ENCODE measurements at places on chromosomes 12 and 14.

DNA sequence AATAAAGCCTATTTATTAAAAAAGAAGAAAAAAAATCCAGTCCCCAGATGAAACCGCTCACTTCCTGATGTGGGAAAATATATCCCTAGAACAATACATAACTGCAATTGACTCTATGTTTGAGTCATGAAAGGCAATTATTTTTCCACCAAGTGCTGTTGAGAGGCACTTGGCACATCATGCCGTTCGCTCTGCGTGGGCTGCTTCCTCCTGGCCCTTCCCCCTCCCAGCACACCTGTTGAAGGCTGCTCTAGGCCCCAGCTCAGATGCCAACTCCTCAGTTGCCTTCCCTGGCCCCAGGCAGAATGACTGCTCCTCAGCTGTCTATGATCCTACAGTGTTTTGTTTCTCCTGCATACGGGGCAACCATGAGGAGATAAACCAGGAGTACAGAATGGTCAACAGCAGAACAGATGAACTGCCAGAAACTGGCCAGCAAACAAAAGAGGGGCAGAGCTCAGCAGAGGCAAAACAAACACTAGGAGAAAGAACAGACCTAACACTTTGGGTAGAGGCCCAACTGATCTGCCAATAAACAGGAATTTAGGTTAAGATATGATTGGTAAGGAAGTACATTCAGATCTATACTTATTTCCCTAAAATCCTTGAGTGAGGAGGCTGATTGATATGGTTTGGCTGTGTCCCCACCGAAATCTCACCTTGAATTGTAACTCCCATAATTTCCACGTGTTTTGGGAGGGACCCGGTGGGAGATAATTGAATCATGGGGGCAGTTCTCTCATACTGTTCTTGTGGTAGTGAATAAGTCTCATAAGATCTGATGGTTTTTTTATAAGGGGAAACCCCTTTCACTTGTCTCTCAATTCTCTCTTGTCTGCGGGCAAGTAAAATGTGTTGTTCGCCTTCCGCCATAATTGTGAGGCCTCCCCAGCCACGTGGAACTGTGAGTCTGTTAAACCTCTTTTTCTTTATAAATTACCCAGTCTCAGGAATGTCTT, 58.6 kb downstream of the SLC38A1 start:
- no peak for DNase-seq

- no peak for DNase-seq
Measured at GRCh38 chr14:102071283-102071998, 15.4 kb downstream of the HSP90AA1 start.

GRCh38 chr14:23006188-23006534, 3.8 kb downstream of the C14orf93 start:
- DNase-seq = no peak

GRCh38 chr12:88026196-88026595, 3.0 kb downstream of the C12orf50 start:
- DNase-seq = no peak

DNA sequence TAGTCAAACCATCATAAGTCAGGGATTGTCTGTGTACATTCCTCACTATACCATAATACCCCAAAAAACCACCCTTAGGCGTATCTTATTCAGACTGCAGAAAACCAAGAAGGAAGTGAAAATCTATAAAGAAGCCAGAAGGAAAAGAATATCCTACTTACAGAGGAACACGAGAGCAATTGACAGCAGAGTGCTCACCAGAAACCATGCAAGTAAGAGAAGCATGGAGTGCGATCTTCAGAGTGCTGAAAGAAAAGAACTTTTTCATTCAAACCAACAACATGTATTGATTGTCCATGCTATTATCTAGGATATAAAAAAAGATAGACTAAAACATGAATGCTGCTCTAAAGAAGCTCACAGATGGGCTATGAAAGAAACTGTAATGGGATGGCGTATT, 50.8 kb downstream of the STXBP6 start:
- DNase-seq = no peak

- no peak for DNase-seq
Measured at GRCh38 chr14:88379706-88380343, 5.6 kb upstream of the SPATA7 start.

DNA sequence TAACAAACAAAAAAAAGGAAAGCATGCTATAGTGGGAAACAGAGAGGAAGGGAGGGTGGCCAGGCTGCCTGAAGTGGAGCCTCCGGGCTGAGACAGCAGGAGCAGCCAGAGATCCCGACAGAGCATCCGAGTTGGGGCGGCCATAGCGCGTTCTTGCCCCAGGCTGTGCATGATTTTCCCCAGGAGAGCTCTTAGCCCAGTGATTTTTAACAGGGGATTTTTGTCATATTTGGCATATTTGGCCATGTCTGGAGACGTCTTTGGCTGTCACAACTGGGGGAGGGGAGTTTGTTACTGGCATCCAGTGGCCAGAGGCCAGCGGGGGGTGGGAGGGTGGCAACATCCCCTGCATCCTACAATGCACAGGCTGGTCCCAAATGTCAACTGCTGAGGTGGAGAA, 23.6 kb downstream of the BDKRB1 start:
- no peak for DNase-seq

DNA sequence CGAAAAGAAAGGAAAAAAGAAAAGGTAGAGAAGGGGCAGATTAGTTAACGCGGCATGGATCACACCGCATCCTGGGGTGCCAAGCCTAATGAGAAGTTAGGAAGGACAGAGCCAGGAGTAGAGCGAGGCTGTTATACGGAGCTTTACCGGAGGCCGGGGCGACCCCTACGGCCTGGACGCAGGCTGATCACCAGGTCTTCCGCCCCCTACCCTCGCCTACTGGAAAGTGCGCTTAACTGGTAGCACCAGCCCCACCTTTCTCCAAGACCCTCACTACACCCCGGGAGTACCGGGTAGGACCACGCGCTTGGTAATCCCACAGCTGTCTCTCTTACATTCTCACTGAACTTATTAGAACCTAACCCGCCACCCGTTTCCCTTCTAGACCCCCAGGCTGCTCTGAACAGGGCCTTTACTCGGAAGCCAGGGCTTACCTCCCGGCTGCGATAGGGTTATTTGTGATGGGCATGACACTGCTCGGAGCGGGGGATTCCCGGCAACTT, 33.8 kb downstream of the WBP11 start:
- no peak for DNase-seq
